SIG-M5 (cell line): ENCODE measurements at places on chromosomes 4 and X.

GRCh38 chr4:47907089-47907646, 7.2 kb downstream of the NFXL1 start:
- DNase-seq, result no peak

GRCh38 chrX:21379991-21380390, 5.8 kb downstream of the CNKSR2 start:
- DNase-seq, result no peak

- no peak for DNase-seq
Observed at GRCh38 chr4:184475096-184475461, 729 bp upstream of the IRF2 start.

DNA sequence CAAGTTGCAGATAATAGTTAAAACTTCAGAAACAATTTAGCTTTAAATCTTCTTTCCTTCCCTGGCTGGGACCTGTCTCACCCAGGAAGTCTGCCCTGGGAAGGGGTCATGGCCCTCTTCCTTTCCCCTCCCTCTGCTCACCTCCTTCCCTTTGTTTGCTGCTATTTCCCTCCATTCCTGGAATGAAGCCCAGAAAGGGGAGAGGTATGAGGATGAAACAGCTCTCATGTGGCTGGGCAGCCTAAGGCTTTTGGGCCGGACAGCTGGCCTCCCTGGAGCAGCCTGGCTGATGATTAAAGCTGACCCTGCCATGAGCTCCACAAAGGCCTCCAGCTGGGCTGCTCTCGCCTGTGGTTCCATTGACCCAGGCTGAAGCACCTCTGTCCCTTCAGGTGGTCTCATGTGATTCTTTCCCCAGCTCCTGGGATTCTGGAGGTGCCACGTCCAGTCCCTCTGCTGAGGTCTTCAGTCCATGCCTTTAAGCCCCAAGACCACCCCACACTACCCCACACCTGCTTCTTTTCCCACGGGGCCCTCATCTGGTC, 202.1 kb downstream of the PTTG2 start:
- no peak for DNase-seq

- no peak for DNase-seq
Observed at GRCh38 chrX:35244796-35245508, 302.4 kb downstream of the FAM47B start.
